Fibroblast of lung (primary cell): ENCODE measurements at places on chromosomes 6 and 20. TPM values are rescaled to one million over a fixed set of nuclear protein-coding genes. Genes with fewer than 3 reads are reported as not detected.

The REM1 gene
- total RNA-seq, result not detected in 2 replicates

The LINC00237 gene
- not detected in 2 replicates for total RNA-seq

The KIZ gene
- 23.5 and 25.9 TPM in 2 replicates for total RNA-seq

The ECT2L gene
- under 0.01 and 0.17 TPM in 2 replicates for total RNA-seq

The RWDD1 gene
- 21.1 and 22.8 TPM in 2 replicates for total RNA-seq
